ENCODE measurements at places on chromosomes 16 and 17.

DNA sequence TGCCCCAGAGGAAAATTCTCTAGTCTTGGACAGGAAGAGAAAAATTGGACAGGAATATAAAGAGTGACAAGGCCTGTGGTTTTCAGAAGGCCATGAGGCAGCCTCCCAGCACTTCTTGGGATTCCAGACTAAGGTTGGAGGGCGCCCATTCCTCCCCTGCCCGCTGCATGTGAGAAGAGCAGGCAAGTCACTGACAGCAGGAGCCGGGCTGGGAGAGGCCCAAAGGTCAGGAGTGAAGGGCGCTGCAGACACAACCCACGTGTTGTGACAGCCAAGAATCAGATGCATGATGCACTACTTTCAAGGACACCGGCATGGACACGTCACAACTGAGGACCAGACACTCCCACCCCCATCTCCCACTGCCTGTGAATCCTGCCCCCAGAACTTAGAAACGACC is 256.7 kb downstream of the CBLN1 start:
- DNase-seq, result no peak

GRCh38 chr17:60964160-60964559 is 286.5 kb downstream of the BCAS3 start:
- DNase-seq, result no peak

DNA sequence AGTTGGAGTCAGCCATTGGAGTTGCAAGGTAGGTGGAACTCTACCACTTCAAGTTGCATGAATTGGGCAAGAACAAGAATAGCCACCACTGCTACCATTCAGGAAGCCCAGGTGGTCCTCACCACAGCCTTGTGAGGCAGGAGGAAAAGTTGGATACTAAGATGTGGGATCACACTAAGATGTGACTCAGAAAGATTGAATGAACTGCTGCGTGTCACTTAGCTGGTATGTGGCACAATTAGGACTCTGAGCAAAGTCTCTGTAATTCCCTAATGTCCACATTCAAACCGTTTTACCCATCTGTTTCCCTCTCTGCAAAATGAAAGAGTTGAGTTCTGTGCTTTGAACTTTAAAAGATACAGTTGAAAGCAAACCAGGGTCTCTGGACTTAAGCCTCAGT is 44.7 kb upstream of the HS3ST3A1 start:
- no peak for DNase-seq

DNA sequence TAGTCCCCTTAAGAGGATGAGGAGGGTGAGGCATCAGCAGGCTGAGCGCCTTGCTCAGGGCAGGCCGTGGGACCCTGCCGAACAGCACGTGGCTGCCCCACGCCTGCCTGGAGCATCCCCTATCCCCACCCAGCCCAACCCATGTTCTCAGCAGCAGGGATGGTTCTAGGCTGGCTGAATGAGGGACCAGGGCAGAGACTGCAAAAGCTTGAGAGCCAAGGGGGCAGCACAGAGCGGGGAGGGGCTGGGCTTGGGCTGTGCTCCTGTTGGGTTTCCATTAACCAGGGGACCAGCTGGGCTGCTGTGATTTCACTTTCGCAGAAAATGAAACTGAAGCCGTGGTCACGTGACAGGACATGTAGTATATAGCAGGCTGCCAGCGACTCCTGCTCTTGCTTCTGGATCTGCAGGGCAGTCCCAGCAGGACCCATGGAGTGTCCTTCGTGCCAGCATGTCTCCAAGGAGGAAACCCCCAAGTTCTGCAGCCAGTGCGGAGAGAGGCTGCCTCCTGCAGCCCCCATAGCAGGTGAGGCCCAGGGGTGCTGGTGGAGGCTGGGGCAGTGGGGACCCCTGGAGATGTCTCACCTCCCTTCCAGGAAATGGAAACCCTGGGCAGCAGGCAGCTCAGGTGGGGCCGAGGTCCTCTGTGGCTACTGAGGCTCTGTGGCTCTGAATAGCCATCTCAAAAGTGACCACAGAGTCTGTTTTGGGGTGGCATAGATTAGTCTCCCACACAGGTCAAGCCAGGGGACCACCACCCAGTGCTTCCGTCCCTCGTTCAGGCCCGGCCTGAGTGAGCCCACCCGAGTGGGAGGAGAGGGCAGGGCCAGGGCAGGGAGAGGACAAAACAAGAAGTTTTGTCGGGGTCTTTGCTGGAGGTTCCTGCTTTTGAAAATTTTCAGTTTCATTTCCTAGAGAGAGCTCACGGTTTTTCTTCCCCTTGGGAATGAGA is 2.9 kb downstream of the RNF213 start:
- DNase-seq, result peak; percentile 49

DNA sequence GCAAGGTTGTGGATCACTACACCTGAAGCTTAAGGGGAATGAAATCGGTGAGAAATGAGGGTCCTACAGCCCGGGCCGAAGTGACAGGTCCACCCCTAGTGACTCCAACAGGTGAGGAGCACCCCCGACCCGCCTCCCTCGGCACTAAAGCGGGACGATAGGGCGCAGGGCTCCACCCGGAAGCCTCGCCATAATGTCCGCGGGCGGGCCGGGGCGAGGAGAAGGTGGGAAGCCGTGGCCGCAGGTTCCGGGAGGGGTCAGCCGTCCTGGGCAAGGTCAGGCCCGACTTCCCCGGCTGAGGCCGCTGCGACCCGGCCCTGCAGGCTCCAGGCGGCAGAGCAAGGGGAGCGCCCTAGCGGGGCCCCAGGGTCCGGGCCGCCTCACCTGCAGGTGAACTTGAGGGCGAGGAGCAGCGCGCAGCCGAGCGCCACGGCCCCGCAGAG is 543 bp downstream of the TXNDC11 start:
- no peak for DNase-seq

- DNase-seq, result no peak
These were observed 8.0 kb upstream of the MYH13 start for GRCh38 chr17:10380631-10381408.

DNA sequence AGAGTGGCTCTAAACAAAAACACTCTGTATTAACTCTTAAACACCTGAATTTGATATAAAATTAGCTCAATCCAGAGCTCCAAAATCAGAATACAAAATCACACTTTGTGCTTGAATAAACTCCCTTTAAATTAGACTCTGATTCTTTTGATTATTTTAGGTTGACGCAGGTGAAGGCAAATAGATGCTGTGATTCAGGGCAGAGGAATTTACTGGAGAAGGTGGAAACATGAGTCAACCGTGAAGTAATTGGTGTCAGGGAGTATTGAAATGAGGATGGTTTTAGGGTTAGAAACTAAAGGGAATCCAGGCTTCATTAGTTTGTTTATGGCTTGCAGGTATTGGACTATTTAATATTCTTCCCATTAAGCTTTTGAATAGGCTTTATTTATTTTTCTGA is 37.1 kb upstream of the TEKT1 start:
- DNase-seq, result no peak

- no peak for DNase-seq
These were observed 117.4 kb downstream of the HIC1 start for GRCh38 chr17:2172077-2172851.

GRCh38 chr17:50133769-50134099 is 3.8 kb upstream of the SAMD14 start:
- no peak for DNase-seq

GRCh38 chr16:73196670-73197069 is 148.7 kb upstream of the ZFHX3 start:
- no peak for DNase-seq

DNA sequence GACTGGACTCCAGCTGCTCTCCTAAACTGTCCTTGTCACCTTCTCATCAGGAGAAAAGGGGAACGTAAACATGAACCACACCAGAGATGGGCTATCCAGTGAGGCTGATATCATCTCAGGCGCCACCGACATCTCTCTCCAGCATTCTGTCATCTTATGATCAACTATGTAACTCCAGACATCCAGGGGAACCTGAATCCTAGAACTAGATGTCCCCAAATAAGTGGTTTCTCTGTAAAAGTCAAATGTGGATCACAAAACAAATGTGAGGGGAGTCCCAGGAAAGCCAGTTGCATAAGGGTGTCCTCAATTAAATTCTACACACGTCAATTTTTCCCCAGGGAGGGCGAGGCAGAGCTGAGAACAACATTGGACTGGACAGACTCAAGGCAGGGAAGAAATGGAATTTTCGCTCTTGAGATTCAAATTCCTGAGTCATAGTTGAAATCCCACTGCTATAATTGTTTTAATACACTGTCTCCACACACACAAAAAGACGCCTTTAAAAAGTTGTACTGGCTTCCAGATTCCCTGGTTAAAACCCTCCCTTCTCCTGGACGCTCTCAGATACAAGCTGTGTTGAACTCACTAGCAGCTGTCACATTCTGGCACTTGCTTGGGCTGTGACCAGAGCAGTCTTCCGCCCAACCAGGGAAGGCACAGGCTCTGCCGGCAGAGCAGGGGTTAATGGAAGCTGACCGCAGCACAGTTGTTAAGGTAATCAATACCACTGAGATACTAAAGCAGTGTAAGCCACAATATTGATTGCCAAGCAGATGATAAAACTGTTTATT is 62.6 kb downstream of the ZFHX3 start:
- DNase-seq, result no peak

DNA sequence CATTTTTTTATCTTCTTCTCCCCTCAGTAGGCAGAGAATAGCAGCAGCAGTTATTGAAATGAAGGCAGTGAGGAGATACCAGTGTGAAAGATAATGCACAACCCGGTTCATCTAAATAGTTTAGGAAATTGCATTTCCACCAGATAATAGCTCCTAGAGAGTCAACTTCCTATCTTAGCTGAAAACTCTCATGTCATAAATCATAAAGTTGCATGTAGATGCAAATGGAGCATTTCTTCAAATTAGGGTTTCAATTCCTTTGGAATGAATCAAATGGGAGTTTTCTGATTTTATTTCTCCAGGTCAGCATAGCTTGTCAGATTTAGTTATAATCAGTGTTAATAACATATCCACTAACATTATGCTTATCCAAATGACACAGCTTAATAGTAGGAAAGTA is 335.3 kb downstream of the CNTNAP4 start:
- no peak for DNase-seq

DNA sequence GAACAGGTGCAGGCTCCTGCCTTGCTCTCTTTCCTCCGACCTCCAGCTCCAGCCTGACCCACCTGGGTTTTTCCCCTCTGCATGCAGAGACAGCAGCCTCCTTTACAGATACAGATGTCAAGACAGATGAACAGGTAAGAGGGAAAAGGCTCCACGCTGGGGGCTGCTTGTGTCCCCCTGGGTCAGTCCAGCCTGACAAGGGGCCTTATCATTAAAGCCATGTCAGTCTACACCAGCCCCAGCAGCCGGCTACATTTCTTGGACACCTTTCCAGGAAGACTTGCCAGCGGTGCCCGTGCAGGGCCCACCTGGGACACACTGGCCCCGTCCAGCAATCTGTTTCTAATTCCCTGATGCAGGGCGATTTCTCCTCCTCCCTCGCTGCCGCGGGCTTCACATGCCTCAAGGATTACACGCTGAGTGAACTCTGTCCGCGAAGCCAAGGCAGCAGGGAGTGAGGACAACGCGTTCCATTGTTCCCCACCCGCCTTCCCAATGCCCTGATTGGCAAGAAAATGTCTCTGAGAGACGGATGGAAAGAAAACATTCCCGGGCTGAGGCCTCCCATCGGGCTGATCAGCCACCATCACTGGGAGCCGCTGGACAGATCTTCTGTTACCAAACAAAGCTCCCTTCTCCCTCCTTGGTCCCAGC is 184.7 kb downstream of the C16orf95 start:
- DNase-seq, result no peak

GRCh38 chr16:81623365-81624102 is 155.6 kb upstream of the PLCG2 start:
- peak; percentile 30 for DNase-seq

DNA sequence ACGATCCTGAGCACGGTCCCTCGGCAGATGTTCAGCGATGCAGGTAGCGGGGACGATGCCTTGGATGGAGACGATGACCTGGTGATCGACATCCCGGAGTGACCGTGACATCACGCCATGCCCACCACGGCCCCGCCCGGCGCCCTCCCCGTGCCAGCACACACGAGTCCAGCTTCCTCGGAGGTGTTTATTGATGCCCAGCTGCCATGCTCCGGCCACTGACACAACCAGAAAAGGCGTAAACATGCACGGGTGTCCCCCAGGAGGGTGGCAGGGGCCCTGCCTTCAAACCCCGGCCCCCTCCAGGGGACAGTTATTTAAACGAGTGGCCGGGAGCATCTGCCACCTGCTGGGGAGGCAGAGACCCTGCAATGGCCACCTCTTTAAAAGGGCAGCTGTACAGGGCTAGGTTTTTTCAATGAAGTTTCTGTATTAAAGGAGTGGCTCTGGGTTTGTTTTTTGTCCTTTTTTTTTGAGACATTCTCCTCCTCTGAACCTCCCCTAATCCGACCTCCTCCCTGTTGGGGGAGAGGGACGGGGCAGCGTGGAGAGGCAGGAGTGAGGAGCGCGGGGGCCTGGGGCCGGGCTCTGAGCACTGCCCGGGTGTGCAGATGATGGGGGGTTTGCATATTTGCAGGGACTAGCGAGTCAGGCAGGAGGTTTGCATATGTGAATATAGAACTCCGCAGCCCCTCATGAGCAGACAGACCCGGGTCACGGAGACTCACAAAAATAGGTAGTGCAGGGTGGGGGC is 5.3 kb downstream of the DOC2A start:
- DNase-seq, result peak; percentile 54

GRCh38 chr16:88034770-88035169 is 83.5 kb downstream of the BANP start:
- DNase-seq, result no peak

GRCh38 chr16:546909-547770 is 13.1 kb upstream of the PRR35 start:
- peak; percentile 20 for DNase-seq

GRCh38 chr16:23959752-23960072 is 123.9 kb downstream of the PRKCB start:
- no peak for DNase-seq

- peak; percentile 87 for DNase-seq
These were observed at the start of gene LRRC59 for GRCh38 chr17:50397111-50397918. LRRC59 (minus strand) TSS chr17:50397523; CDS start chr17:50397317, 206 bp downstream.

DNA sequence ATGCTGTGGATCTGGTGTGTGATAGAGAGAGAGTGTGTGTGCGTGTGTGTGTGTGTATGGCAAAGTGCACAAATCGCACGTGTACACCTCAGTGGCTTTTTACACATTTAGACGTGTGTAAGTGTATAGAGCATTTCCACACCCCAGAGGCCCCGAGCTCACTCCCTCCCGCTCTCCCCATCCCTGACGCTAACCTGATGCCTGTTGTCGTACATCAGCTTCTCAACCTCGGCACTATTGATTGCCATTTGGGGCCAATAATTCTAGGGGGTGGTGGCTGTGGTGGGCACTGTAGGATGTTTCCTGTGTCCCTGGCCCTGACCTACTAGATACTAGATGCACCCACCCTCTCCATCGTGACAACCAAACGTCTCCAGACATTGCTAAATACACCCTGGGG is 30.4 kb upstream of the CRISPLD2 start:
- no peak for DNase-seq

- DNase-seq, result no peak
These were observed 240.0 kb downstream of the C16orf95 start for GRCh38 chr16:87076950-87077749.

- DNase-seq, result no peak
These were observed 79.5 kb downstream of the WIPI1 start for GRCh38 chr17:68377771-68378267.

Measured in T-helper 2 cell (primary cell).